Central memory CD8-positive, alpha-beta T cell (primary cell): ENCODE measurements at places on chromosomes 16 and 17.

DNA sequence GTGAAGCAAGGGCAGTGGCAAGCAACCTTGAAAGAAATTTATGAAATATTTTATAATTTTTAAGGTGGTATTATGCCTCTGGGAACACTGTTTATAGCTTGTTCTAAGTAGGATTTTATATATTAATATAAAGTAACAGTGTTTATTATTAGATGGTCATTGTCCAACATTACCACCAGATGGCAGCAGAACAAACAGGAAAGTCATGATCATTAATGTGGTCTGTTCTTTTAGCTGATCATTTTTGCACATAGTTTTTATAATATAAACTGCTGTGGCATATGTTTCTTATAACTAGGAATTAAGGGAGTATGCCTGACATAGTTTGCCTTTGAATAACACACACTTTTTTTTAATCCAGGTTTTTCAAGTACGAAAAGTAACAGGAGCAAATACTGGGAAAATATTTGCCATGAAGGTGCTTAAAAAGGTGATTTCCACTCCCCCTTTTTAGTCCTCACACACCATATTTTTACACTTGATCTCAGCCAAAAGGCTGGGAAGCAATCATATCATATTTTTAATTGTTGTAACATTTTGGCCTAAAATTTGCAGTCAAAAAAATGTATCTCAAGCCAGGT, 21.4 kb downstream of the RPS6KB1 start:
- DNase-seq = no peak

DNA sequence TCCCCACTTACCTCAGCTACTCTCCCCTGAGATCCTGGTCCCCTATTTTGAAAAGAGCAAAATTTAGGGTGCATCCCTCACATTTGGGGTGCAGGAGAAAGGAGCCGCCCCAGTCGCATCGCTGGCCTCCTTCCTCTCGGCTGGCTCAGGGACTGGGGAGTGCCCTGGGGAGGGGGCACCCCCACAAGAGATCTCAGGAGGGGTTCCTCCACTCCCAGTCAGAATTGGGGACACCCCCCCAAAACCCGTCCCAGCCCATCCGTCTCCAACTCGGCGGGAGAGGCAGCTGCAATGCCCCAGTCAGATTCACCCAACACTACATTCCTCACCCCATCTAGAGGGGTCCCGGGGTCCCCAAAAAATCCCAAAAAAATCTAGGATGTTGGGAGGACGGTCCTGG, 3.5 kb upstream of the BCL6B start:
- DNase-seq = no peak

DNA sequence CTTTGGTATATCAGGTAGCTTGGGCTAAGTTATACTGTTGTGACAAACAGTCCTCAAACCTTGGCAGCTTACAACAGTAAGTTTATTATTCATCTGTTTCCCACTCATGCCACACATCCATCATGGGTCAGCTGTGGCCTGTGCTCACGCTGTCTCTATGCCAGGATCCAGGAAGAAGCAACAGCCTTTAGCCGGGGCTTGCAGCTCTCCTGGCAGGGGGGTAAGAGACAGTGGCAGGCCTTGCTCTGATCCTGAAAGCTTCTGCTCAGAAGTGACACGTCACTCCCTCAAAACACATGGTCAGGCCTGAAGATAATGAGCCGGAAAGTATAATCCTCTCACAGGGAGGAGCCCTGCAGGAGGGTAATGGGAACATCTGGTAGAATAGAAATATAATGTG, 377.6 kb downstream of the CPPED1 start:
- no peak for DNase-seq

DNA sequence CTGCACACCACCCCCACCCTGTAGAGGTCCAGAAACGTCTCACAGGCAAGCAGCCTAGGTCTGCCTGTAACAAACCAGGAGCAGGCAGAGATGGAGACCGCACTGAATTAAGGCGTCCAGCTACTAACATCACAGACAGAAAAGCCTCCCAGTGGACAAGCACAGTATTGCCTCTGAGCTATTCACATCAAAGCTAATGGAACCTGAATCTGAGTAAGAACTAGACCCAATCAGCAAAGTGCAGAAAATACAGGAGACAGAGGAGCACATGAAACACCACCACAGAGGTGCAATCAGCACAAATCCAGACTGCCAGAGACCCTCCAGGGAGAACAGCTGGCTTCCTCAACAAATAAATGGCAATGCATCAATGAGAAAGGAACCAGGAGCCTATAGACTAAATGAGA, 22.2 kb upstream of the PEMT start:
- DNase-seq = no peak

GRCh38 chr17:55383771-55384642, 37.6 kb downstream of the MMD start:
- no peak for DNase-seq

- DNase-seq = no peak
Observed at GRCh38 chr17:43832976-43833829, at the start of gene MPP3. TSS of gene MPP3 (minus strand) at chr17:43833146. CDS start at chr17:43831906, 1,240 bp downstream.

DNA sequence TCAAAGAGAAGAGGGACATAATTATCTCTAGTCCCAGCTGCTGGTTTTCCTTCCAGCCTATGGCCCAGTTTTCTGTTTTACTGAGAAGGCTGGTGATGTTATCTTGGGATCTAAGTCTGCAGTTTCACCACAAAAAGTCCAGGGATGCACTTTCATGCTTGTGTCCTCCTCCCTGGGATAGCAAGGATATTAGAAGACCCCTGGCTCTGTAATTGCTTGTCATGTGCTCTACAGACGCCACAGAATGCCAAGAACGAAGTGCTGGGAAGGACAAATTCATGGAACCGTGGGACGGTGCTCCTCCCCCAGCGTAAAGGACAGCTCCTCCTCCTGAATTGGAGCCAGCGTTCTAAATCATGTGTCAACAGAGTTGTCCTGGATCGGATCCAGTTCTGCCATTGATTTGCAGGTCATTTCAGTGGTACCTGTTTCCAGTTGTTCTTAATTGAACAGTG, 8.6 kb downstream of the MAPT start:
- no peak for DNase-seq

DNA sequence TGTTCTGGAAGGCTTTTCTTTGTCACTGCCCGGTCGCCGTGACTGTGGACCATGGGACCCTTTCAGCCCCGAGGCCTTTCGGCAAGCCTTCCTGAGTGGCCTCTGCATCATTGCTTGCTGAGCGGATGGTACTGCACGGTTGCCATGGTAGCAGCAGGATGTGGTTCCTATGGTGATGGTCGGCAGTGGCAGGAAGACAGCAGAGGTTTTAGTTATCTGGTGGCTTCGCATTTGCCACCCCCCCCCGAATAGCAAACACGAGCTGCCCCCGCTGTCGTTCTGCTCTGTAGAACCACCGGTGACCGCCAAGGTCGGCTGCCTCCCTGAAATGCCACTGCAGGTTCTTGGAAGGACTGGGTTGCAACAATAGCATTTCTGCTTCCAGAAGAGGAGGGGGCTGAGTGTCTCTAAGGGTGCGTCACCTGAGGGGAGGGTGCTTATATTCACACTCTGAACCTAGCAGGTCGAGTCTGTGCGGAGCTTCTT, 76.6 kb downstream of the CMIP start:
- DNase-seq = peak; percentile 77

DNA sequence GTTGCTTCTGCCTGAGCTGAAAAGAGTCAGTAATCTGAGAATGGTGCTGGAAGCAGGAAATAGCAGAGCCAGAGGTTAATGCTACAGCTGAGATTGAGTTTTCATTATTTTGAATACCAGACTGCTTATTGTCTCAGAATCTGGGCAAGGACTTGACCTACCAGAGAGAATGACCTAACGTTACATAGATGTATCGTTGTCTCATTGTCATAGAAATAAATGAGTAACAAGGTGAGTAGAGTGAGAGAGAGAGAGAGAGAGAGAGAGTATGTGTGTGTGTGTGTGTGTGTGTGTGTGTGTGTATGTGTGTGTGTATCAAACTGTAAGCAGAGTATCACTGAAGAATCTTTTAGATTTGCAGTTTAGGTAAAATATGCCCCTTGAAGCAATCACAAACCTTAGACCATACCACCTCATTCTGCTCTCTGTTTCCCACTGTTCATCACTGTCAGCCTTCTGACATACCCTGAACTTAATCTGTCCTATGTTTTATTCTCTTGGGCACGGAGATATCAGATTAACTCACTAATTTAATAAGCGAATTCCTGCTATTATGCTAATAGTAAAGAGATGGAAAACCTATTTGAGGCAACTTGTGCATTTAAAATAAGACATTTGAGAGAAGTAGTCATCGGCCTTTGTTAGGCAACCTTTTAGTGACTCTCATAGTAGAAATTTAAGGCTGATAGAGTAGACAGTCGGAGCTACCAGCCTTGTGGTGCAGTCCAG, 87.8 kb downstream of the CYB561 start:
- no peak for DNase-seq

GRCh38 chr16:23409522-23409921, 43.5 kb downstream of the COG7 start:
- DNase-seq = no peak

GRCh38 chr17:82231562-82232321, 2.9 kb downstream of the SLC16A3 start:
- DNase-seq = no peak

DNA sequence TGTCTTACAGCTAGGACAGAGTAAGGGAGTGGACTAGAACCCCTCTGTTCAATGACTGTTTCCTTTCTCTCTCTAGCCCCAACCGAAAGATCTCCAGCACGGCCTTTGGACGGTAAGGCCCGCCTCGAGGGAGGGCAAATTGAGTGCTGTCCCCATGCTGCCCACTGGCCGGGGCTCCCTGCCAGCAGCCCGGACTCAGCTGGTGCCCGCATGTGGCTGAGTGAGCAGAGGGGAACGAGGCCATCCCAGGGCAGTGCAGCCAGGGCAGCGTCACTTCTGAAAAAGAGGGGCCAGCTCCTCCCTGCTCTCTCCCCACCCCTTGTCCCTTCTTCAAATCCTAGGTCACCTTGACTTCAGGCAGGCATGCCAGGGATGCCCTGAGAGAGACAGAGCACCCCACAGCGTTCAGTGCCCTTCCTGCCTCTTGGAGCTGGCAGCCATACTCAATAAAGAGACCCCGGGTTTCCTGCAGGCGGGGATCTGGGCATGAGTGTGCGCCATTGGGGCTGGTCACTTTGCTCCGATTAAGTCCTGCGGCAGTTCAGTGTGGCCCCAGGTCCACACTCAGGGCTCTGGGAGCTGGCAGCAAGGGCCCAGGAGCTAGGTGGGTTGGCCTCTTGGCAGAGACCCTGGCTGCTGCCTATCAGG, 130.9 kb downstream of the RAB11FIP4 start:
- DNase-seq = no peak

- no peak for DNase-seq
Observed at GRCh38 chr16:48632137-48632774, 22.3 kb upstream of the N4BP1 start.

DNA sequence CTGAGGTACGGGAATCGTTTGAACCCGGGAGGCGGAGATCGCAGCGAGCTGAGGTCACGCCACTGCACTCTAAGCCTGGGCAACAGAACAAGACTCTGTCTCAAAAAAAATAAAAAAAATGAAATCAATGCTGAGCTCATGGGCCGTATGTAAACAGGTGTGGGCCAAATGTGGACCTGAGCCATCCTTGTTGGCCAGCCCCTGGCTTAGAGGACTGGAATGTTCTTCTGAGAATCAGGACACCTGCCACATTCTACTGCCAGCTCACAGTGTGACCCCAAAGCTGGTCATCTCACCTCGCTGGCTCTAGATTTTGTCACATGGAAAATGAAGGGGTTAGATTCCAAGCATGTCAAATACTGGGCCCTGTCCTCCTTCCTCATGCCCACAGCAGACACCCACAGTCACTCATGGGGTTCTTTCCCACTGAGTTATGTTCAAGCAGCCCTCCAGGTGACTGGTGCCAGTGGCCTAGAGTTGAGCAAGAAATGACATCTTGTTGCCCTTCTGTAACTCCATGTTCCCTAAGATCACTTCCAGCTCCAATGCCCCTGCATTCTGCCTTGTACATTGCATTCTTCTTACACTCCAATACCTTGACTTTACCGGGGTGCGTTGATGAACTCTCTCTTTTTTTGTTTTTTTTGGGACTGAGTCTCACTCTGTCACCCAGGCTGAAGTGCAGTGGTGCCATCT, 110.6 kb downstream of the ABCC1 start:
- DNase-seq = no peak

- DNase-seq = peak; percentile 99
Observed at GRCh38 chr17:39754161-39754957, 16.6 kb downstream of the GRB7 start.

DNA sequence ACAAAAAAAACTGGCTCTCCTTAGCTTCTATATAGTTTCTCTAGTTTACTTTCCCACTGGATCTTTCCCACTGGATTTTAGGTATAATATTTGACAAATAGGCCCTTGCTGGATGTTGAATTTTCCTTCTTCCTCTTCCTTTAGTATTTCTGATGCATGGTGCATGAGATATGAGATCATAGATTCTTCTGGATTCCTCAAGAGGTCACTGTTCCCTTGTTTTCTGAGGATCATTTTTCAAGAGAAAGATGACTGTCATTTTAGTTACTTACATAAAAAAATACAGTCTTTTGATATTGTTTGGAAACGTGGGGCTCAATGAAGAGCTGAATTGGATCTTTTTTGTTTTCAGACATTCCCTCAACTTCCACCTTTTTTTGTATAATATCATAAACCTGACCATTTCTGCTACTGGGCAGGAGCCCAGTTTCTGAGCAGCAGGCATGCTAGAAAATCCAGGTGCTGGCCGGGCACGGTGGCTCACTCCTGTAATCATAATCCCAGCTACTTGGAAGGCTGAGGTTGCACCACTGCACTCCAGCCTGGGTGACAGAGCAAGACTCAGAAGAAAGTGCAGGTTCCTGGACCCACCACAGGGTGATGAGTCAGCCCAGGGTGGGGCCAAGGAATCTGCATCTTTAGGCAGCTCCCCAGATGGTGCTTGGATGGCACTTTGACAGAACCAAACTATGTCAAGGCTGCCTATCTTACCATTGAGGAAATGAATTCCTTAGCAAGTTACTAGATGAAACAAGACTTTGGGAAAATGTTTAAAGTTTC, 70.3 kb downstream of the SDR42E1 start:
- DNase-seq = no peak

GRCh38 chr17:80091376-80091775, 10.0 kb upstream of the GAA start:
- no peak for DNase-seq

DNA sequence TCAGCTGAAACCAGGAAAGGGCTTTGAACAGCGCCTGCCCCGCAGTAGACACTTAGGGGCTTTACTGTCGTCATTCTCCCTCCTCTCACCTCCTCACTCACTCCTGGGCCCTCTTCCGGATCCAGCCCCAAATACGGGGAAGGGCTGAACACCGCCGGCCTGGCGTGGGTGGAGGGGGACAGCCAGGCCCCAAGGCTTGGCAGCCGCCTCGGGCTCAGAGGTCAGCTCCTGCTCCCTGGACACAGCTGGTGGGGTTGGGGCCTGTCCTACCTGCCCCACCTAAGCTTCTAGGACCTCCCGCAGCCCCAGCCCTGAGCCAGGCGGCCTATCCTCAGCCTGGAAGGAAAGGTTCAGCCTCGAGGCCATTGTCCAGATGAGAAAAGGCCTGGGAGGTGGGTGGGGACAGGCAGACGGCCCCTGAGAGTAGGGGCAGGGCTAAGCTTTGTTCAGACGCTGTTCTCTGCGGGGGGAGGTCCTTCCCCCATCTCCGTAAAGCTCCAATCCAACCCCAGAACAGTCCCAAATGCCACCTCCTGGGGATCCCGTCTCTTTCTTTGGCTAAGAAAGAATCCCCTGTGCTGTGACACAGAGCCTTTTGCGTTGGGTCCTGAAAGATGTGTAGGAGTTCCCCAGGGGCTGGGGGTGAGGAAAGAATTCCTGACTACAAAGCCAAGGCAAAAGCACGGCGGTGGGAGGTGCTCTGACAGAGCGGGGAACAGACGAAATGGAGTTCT, 881 bp upstream of the LLGL1 start:
- DNase-seq = no peak
